ENCODE measurements at places on chromosomes 16 and 17.

- DNase-seq: peak; percentile 86
Observed at GRCh38 chr16:24164416-24164815, 91.7 kb upstream of the CACNG3 start.

DNA sequence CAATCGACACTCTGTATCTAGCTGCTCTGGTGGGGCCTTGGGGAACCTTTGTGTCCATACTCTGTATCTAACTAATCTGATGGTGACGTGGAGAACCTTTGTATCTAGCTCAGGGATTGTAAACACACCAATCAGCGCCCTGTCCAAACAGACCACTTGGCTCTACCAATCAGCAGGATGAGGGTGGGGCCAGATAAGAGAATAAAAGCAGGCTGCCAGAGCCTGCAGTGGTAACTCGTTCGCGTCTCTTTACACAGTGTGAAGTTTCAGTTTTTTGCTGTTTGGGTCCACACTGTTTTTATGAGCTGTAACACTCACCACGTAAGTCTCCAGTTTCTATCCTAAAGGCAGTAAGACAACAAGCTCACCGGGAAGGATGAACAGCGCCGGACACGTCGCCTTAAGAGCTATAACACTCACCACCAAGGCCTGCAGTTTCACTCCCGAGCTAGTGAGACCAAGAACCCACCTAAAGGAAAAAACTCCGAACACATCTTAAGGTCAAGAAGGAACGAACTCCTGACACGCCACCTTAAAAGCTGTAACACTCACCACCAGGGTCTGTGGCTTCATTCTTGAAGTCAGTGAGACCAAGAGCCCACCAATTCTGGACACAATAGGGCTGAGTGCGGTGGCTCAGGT lies 64.6 kb downstream of the KPNA2 start:
- DNase-seq: no peak

DNA sequence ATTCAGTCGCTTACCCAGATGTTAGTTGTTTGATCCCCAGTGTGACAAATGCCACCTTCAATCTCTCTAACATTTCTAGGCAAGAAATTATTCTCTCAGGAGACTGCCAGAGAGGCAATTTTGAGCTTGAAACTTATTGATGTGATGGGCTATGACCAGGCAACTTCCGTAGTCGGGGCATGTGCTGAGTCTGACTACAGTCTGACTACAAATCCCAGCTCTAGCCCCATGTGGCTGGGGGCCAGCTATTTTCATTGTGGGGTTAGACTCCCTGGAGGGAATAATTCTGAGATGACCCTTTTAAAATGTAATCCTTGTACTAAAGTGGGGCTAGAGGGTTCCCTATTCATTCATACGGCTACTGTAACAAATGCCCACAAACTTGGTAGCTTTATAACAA lies 65.9 kb downstream of the RBFOX1 start:
- DNase-seq: no peak

GRCh38 chr16:72890587-72890986 lies 157.3 kb downstream of the ZFHX3 start:
- DNase-seq: no peak

DNA sequence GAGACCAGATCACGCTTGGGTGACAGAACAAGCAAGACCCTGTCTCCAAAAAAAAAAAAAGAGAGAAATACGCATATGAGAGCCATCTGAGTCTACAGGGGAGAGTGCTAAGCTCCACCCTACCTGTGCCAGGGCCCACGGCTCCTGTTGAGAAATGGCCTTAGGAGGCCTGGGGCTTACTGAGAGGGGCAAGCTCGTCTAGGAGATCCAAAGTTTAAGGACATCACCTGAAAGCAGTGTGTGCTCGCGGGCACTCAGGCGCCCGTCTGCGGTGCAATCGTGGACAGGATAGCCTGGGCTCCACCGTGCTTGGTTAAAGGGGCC lies 14.5 kb upstream of the BAIAP2 start:
- no peak for DNase-seq

DNA sequence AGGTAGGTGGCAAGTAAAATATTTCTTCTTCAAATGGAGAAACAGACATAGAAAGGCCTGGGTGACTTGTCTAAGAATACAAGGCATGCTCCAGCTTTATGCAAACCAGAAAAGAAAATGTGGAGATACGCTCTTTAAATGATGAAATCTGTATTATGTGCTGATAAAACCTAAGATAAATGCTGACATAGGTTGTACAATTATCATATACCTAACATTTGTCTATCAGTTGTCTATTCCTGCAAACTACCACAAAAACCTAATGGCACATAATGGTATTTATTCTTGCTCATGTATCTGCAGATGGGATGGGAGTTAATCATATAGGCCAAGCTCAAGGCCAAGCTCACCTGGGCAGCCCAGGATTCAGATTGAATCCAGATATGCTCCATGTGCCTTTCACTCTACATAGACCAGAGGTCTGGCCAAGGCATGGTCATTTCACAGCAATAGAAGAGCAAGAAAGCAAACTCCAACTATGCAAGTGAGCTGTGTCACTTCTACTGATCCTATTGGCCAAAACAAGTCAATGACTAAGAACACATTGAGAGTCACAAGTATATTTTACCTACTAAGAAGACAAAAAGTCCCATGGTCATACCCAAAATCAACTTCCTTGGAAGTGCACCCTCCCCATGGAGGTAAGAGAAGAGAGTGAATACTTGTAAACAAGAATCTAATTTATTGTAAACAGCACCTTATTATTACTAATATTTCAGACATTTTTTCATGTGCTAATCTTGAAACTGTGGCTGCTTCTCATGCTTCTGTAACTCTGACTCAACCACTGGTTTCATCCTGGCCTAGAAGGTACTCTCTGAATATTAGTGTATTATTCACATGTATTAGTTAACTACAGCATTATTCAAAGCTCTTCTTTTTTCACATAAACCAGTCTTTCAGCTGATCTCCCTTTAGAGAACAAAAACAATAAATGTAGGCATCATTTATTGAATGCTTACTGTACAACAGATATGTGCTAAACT lies 270.7 kb upstream of the SOX9 start:
- no peak for DNase-seq

- DNase-seq: no peak
Observed at GRCh38 chr17:48483004-48483403, 47.8 kb downstream of the HOXB1 start.

- no peak for DNase-seq
Observed at GRCh38 chr16:31186176-31186575, 6.2 kb downstream of the FUS start.

DNA sequence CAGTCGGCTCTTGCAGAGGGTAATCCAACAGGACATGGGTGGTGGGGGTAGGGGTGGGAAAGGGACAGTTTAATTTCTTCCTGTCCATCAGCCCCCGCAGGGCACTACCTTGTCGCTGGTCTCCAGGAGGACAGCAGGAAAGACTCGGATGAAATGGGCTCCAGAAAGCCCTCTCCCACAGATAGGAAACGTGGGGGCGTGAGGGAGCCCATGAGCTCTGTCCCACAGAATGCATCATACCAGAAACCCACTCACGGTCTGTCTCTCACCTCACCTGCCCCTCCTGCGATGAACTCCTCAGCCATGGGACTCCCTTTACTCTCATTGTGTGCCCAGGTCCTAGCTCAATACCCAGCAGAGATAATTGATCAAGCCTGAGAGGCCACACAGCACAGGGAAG lies 240.1 kb downstream of the GSG1L start:
- no peak for DNase-seq

DNA sequence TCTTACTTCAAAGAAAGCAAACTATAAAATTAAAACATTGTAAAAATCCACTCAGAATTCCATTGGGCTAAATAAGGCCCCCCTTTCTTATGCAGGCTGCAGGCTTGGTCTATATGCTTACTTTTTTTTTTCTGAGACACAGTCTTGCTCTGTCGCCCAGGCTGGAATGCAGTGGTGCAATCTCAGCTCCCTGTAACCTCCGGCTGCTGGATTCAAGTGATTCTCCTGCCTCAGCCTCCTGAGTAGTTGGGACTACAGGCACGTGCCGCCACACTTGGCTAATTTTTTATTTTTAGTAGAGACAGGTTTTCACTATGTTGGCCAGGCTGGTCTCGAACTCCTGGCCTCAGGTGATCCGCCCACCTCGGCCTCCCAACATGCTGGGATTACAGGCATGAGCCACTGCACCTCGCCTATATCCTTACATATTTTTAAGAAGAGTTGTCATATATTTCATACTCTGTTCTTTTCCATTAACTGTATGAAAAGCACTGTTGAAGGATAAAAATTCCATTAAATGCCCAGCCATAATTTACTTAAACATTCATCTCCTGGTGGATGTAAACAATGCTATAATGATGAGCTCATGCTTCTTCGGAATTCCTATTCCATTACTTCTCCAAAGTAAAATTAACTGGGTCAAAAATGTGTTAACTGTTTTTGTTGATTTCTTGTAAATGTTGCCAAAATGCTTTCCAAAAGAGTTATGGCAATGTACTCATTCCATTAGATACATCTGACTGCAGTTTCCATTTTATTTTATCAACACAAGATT lies 17.8 kb downstream of the SNN start:
- no peak for DNase-seq

GRCh38 chr16:48405153-48405552 lies 19.9 kb upstream of the SIAH1 start:
- DNase-seq: no peak

- no peak for DNase-seq
Observed at GRCh38 chr16:49986351-49987124, 38.5 kb upstream of the CNEP1R1 start.
